T-helper 9 cell (primary cell): ENCODE measurements at places on chromosomes 12 and 14.

DNA sequence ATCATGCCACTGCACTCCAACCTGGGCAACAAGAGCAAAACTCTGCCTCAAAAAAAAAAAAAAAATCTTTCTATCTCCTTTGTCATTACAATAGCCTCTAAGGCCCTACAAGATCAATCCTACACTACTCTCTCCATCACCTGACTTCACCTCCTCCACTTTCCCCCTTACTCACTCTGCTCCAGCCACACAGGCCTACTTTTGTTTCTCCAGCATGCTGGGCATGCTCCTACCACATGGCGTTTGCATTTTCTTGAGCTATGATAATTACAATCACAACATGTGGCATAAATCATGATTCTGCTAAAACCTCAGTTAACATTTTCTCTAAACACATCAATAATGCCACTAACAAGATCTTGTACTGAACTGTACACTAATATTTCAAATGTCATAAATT, 7.8 kb downstream of the PPP1R13B start:
- DNase-seq, result no peak

GRCh38 chr14:102824832-102825231, 47.6 kb downstream of the TRAF3 start:
- DNase-seq, result no peak

DNA sequence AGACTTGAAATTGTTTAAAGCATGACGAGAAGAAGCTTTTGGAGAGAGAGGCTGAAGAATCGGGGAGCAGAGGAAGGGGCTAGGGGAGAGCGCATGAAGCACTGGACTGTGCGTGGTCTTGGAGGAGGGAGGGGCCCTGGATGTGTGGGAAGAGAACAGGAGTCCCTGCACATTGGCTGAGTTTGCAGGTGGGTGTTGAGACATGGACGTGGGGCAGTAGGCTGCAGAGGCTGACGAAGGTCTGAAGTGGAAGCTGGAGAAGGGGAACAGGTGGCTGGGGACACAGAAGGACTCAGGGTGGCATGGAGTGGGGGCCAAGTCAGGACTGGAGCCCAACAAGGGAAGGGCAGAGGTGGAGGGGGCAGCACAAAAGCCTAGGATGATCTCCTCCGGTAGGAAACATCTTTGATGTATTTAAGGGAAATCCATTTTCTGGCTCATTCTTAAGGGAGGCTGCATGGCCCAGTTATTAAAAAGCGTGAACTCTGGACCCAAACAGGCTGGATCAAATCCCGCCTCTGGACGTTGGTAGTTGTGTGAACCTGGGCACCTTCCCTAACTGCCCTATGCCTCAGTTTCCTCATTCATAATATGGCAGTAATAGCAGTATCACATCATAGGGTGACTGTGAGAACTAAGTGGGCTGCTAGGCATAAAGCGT, 29.0 kb downstream of the ADGRD1 start:
- DNase-seq, result no peak

DNA sequence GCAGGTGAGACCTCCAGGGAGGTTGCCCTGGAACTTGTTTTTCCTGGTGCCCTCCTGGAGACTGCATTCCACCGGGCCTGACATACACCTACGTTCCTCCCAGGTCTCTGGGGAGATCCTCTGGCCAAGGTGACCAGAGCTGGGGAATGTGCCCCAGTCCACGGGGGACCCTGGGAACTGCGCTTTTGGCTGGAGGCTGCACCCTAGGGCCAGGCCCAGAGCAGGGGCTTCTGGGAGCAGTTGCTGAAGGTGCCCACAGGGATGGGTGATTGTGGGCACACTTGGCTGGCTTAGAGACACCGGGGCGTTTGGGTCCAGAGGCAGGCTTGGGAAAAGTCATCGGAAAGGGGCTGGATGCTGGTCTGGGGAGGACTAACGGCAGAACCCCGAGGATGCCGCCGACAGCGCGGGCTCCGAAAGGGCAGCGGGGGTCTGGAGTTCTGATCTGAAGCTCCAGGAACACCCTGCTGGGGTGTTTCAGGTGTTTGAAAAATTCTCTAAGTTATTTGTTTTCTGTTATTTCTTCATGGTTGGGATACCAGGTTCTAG, 36.5 kb upstream of the TDRD9 start:
- no peak for DNase-seq

GRCh38 chr12:70230934-70231606, 12.2 kb upstream of the CNOT2 start:
- DNase-seq, result no peak

DNA sequence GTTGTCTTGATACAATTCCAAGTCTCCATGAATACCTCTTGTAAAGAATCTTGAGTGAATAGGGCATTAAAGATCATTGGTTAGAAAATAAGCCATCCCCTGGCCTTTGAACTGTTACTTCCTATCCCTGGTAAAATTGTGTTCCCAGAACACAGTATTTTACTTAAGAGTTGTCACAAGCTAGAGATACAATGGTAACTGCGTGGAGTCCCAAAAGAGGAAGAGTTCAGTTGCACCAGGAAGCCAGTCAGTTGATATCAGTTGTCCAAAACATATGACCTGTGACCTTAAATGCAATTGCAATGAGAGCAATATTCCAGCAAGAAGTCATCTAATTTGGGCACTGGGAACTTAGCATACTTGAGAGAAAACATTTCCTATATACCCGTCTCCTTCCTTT, 117.3 kb downstream of the NEDD1 start:
- no peak for DNase-seq
